ENCODE measurements at places on chromosomes 1 and 21. TPM values are rescaled to one million over a fixed set of nuclear protein-coding genes. Genes with fewer than 3 reads are reported as not detected.

- H3K4me3 ChIP-seq: no peak overlapping the region
- no peak overlapping the region for H3K27ac ChIP-seq
- no peaks in the 10 kb centered on the region for H3K36me3 ChIP-seq
- H3K27me3 ChIP-seq: no peaks in the 10 kb centered on the region
- no peak for DNase-seq
Observed at GRCh38 chr21:16366207-16366606, 636.4 kb downstream of the USP25 start.

DNA sequence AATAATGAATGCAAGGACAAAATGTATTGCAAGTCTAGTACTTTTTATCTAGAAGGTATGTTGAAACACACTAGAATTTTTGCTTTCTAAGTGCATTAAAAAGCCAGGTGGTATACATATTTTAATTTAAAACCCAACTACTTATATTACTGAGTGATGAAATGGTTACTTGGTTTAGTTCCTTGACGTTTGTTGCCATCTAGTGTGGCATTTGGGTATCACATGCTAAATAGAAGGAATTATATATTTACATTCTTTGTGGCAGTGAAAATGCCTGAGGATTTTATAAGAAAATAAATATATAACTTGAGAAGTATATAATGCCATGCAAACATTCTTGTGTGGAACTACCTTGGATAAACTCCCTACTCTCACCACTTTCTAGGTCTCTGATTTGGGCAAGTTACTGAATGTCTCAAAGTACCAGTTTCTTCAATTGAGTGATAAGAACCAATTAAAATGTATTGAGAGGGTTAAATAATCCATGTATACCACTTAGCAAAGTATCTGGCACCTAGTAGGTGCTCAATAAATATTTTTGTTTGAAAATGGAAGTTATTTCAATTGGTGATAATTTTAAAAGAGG lies 69.6 kb downstream of the SDCCAG8 start:
- no peak overlapping the region for H3K4me3 ChIP-seq
- H3K36me3 ChIP-seq: no peaks in the 10 kb centered on the region
- H3K27me3 ChIP-seq: no peaks in the 10 kb centered on the region
- peaks cover 5% of the 10 kb centered on the region for H3K4me1 ChIP-seq
- no peak for DNase-seq

Gene S100A4
- total RNA-seq: 85.6 TPM

- no peak overlapping the region for H3K4me3 ChIP-seq
- no peaks in the 10 kb centered on the region for H3K4me1 ChIP-seq
- no peak overlapping the region for H3K27ac ChIP-seq
- H3K36me3 ChIP-seq: no peaks in the 10 kb centered on the region
- no peak for DNase-seq
- no peaks in the 10 kb centered on the region for H3K27me3 ChIP-seq
Observed at GRCh38 chr1:160418483-160418882, 18.1 kb downstream of the VANGL2 start.

Gene OR6K3
- total RNA-seq: not detected

DNA sequence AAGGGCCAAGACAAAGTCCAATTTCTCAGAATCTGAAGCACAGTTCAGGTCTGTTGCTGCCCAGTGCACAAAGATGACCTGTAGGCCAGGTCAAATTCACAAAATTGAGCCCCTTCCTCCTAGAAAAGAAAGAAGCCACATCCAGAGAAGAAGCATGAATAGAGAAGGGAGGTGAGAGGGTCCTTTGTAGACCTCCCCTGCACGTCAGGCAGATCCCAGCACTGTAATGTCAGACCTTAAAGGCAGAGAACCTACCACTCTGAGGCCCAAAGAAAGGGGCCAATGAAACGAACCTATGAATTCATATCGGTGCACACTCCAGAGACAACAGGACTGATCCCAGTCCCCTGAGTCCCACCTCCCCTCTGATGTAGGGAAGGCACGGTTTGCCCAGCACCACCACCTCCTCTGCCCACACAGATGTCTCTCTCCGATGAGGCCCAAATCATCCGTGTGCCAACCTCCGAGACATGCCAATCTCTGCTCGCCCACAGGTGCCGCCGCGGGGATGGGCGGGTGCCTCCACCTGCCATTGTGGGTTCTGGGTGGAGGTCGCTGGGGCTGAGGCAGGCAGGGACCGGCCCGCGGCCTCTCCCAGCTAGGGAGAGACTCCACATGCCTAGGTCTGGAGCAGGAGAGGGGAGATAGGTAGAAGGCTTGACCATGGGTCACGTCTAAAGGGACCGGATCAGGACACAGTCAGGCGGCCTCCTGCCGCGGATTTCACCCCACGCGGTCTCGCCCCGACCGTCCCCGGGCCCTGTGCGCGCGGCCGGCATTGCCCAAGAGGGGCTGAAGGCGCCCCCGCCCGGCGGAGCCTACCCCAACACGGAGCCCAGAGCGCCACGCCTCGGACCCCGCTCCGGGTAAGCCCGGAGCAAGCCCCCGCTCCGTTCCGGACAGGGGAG lies 42.1 kb downstream of the RRAGC start:
- no peaks in the 10 kb centered on the region for H3K36me3 ChIP-seq
- no peak overlapping the region for H3K27ac ChIP-seq
- H3K27me3 ChIP-seq: peaks cover 14% of the 10 kb centered on the region
- H3K4me1 ChIP-seq: peaks cover 5% of the 10 kb centered on the region

- H3K4me3 ChIP-seq: no peak overlapping the region
- DNase-seq: no peak
- no peak overlapping the region for H3K27ac ChIP-seq
- peaks cover 67% of the 10 kb centered on the region for H3K36me3 ChIP-seq
Observed at GRCh38 chr1:241507189-241507863, 12.2 kb downstream of the FH start.

GRCh38 chr1:100308777-100309176 lies 42.8 kb downstream of the RTCA start:
- no peaks in the 10 kb centered on the region for H3K36me3 ChIP-seq
- no peak for DNase-seq
- no peak overlapping the region for H3K27ac ChIP-seq
- H3K27me3 ChIP-seq: no peaks in the 10 kb centered on the region

Gene MAP10
- 3.8 TPM for total RNA-seq

GRCh38 chr1:177488722-177489121 lies 318.0 kb downstream of the BRINP2 start:
- H3K36me3 ChIP-seq: no peaks in the 10 kb centered on the region
- H3K27ac ChIP-seq: no peak overlapping the region
- no peak for DNase-seq
- H3K4me3 ChIP-seq: no peak overlapping the region
- no peaks in the 10 kb centered on the region for H3K4me1 ChIP-seq

- H3K4me3 ChIP-seq: no peak overlapping the region
- H3K36me3 ChIP-seq: no peaks in the 10 kb centered on the region
- H3K4me1 ChIP-seq: no peaks in the 10 kb centered on the region
- no peak for DNase-seq
- H3K27me3 ChIP-seq: no peaks in the 10 kb centered on the region
- no peak overlapping the region for H3K27ac ChIP-seq
Observed at GRCh38 chr21:39422527-39423241, 22.9 kb downstream of the LCA5L start.

Gene CELA3B
- not detected for total RNA-seq

GRCh38 chr1:3117879-3118278 lies 48.9 kb downstream of the PRDM16 start:
- H3K36me3 ChIP-seq: no peaks in the 10 kb centered on the region
- no peak overlapping the region for H3K27ac ChIP-seq
- H3K27me3 ChIP-seq: no peaks in the 10 kb centered on the region
- peaks cover 26% of the 10 kb centered on the region for H3K4me1 ChIP-seq

DNA sequence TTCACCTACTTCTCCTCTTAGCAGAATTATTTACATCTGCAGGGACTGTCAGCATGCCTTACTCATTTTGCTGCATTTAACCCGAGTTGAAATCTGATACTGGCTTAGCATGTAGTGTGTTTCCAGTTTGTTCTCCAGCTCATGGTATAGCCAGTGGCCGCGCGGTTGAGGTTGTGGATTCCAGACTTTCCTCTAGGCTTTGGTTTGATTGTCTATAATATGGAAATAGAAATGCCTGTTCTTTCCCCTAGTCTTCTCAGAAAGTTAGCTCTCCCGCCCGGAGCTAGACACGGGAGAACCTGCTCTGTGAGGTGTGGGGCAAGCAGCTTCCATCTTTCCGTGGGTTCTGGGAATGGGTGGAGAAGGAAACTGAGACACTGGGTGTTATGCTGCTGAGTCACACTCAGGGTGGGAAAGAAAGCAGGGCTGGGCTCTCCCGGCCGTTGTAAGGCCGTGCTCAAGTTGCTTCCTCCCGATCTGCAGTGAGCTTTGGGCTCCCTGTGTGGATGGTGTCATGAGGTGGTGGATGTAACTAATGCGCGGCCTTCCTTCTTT lies 206.8 kb upstream of the TMEM51 start:
- H3K27ac ChIP-seq: no peak overlapping the region
- DNase-seq: no peak
- H3K36me3 ChIP-seq: no peaks in the 10 kb centered on the region
- H3K27me3 ChIP-seq: no peaks in the 10 kb centered on the region
- peaks cover 62% of the 10 kb centered on the region for H3K4me1 ChIP-seq

GRCh38 chr1:167629681-167630567 lies at the start of gene RCSD1:
TSS of gene RCSD1 (plus strand) at chr1:167630232. CDS start at chr1:167630424, 192 bp downstream.
- no peak within 1 kb of the TSS for H3K4me3 ChIP-seq
- peak within 1 kb of the TSS; percentile 72 for H3K27ac ChIP-seq
- DNase-seq: peak; percentile 10
- H3K27me3 ChIP-seq: no peaks in the 10 kb centered on the region
- no peaks in the 10 kb centered on the region for H3K36me3 ChIP-seq
- H3K4me1 ChIP-seq: peaks cover 4% of the 10 kb centered on the region

Gene KRTAP25-1
- total RNA-seq: not detected

DNA sequence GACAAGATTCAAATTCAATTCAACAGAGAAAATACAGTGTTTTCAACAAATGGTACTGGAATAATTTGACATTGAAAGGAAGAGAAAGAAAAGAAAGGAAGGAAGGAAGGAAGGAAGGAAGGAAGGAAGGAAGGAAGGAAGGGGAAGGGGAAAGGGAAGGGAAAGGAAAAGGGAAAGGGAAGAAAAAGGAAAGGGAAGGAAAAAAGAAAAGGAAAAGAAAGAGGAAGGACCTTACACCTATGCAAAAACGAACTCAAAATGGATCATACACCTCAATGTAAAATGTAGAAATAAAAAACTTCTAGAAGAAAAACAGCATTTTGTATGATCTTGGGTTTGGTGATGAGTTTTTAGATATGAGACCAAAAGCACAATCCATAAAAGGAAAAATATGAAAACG lies 19.9 kb upstream of the NMNAT2 start:
- no peaks in the 10 kb centered on the region for H3K27me3 ChIP-seq
- H3K36me3 ChIP-seq: no peaks in the 10 kb centered on the region
- no peak for DNase-seq
- no peak overlapping the region for H3K4me3 ChIP-seq
- no peak overlapping the region for H3K27ac ChIP-seq

Gene SLC39A1
- total RNA-seq: 100 TPM

- no peak overlapping the region for H3K27ac ChIP-seq
- H3K4me1 ChIP-seq: peaks cover 13% of the 10 kb centered on the region
- H3K27me3 ChIP-seq: peaks cover 5% of the 10 kb centered on the region
- H3K4me3 ChIP-seq: peak overlapping the region; percentile 19
- no peaks in the 10 kb centered on the region for H3K36me3 ChIP-seq
Observed at GRCh38 chr1:54499360-54500106, 48.5 kb upstream of the ACOT11 start.

Gene KRTAP10-9
- not detected for total RNA-seq

Gene RGS13
- total RNA-seq: not detected

Gene PPP1R8
- total RNA-seq: 34.8 TPM

- peak; percentile 48 for DNase-seq
- H3K27ac ChIP-seq: peak overlapping the region; percentile 80
- H3K36me3 ChIP-seq: no peaks in the 10 kb centered on the region
- H3K27me3 ChIP-seq: no peaks in the 10 kb centered on the region
- peaks cover 23% of the 10 kb centered on the region for H3K4me1 ChIP-seq
- H3K4me3 ChIP-seq: no peak overlapping the region
Observed at GRCh38 chr21:29351691-29352090, 53.0 kb downstream of the BACH1 start.

DNA sequence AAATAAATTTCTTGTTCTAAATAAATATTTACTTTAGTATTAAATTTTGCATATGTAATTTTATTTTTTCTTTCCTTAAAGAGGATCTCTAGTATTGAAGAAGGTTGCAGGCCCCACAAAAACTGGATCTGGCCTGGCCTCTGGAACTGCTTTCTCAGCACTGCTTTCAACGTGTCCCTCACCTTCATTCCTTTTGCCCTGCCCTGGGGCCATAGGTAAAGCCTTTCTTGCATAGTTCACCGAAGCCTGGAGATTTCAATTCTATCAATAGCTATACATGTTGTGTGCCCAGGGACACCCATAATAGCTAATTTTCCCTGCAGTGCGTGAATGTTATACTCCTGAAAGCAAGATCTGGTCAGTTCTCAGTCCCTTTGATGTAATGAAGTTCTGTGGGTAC lies 12.0 kb upstream of the GPR137B start:
- no peak for DNase-seq
- H3K4me1 ChIP-seq: no peaks in the 10 kb centered on the region
- no peaks in the 10 kb centered on the region for H3K27me3 ChIP-seq
- no peak overlapping the region for H3K4me3 ChIP-seq
- no peak overlapping the region for H3K27ac ChIP-seq

Gene CHD1L
- 16.5 TPM for total RNA-seq

GRCh38 chr1:176858433-176858916 lies 306.0 kb downstream of the ASTN1 start:
- no peak overlapping the region for H3K4me3 ChIP-seq
- no peaks in the 10 kb centered on the region for H3K4me1 ChIP-seq
- no peak overlapping the region for H3K27ac ChIP-seq
- no peaks in the 10 kb centered on the region for H3K36me3 ChIP-seq
- DNase-seq: no peak

GRCh38 chr1:210800756-210801155 lies 333.2 kb downstream of the KCNH1 start:
- no peak overlapping the region for H3K4me3 ChIP-seq
- no peaks in the 10 kb centered on the region for H3K27me3 ChIP-seq
- H3K27ac ChIP-seq: no peak overlapping the region
- no peak for DNase-seq

GRCh38 chr1:229258031-229258756 lies 12.7 kb upstream of the RAB4A start:
- no peak overlapping the region for H3K27ac ChIP-seq
- no peak overlapping the region for H3K4me3 ChIP-seq
- H3K27me3 ChIP-seq: no peaks in the 10 kb centered on the region
- no peaks in the 10 kb centered on the region for H3K36me3 ChIP-seq

DNA sequence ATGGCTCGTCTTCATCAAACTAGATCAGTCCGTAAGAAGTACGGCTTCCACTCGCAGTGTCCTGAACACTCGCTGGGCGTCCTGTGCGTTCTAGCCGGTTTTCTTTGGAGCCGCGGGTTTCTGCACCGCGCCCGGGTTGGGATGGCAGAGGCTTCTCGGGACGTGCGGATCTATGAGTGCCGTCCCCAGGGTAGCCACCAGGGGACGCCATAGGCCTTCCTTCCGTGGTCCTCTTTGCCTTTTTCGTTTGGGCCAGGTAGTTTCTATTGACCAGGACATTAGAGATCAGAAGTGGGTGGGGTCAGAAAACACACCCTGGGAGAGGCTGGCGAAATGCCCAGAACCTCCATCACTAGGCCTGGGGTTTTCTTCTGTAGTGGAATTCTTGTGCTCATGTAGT lies 273.8 kb downstream of the FAM72C start:
- no peaks in the 10 kb centered on the region for H3K27me3 ChIP-seq
- peak; percentile 64 for DNase-seq
- no peak overlapping the region for H3K4me3 ChIP-seq
- no peak overlapping the region for H3K27ac ChIP-seq

- H3K4me1 ChIP-seq: no peaks in the 10 kb centered on the region
- H3K27ac ChIP-seq: no peak overlapping the region
- H3K4me3 ChIP-seq: no peak overlapping the region
- DNase-seq: no peak
- no peaks in the 10 kb centered on the region for H3K27me3 ChIP-seq
Observed at GRCh38 chr1:161676441-161676840, 13.5 kb downstream of the FCGR2B start.

Gene TMEM82
- total RNA-seq: not detected

Gene A3GALT2
- not detected for total RNA-seq

- H3K36me3 ChIP-seq: no peaks in the 10 kb centered on the region
- no peak overlapping the region for H3K4me3 ChIP-seq
- no peaks in the 10 kb centered on the region for H3K4me1 ChIP-seq
Observed at GRCh38 chr1:161486806-161487741, 18.2 kb upstream of the FCGR2A start.
